Stimulated activated CD8-positive, alpha-beta memory T cell treated with anti-CD3 and anti-CD28 coated beads, Interleukin-4, amount 100 ng/mL, for 4 hours (primary cell): ENCODE measurements at places on chromosomes 7 and 10.
A peak's percentile ranks its signal among the peaks of the same experiment; 100 is the strongest.

DNA sequence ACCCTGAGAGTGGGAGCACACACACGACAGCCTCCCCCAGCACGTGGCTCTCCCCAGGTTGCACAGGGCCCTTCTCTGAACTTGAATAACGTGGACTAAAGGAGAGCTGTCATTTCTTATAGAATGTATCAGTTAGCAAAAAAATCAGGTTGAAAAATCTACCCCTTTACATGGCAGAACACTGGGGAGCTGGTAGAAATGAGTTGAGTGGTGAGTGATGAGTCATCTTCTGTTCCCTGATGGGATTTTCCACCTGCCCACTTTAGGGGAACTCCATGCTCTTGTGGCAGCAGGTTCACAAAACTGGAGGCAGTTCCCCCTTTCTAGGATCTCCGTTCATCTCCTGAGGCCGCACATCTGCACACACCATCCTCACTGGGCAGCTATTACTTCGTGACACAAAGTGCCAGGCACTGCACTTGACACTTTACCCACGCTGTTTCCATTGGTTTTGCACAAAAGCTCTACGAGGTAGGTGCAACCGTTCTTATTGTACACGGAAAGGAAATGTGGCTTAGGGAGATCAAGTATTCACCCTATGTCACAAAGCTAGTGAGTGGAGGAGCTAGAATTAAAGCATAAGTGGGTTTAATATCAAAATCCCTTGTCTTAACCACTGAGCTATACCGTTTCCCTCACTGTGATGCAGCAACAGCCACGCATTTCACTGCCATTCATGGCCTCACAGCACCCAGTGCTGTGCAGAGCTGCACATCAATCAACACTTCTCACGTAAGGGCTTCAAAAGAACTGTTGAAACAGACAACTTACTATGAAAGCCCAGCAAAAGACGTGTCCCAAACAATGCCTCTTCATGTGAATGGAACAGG lies 80.2 kb downstream of the RNF216 start:
- peak; percentile 28 for DNase-seq

DNA sequence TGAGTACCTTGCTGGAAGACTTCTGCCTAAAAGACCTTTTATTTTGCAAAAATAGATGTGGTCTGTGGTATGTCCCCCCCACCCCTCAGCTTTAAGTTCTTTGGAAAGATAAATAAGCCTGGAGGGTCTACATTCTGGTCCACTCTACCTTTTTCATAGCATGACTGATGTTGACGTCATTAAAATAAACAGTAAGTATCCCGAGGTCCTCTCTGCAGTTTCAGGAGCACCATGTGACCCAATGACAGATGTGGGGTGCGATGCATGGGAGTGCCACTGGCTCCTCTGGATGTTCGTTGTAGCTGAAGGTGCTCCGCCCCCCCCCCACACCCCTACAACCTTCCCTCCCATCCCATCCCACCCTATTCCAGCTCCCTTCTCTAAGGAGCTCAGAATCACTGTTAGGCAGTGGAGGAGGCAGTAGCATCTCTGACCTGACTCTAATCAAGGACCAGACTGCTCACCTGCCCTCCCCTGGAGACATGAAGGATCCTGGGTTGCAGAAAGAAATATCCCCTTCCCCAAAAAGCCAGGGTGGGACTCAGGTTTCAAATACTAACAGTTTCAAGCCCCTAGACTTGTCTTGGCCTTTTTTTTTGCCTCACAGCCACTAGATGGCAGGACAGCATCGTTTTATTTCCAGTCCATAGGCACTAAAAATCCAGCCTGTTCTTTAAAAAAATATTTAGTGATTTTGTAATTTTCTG lies 25.1 kb downstream of the CASP7 start:
- no peak for DNase-seq

- DNase-seq = no peak
Observed at GRCh38 chr10:43905512-43906236, 257.0 kb upstream of the ZNF32 start.

GRCh38 chr10:34486008-34486407 lies 329.1 kb downstream of the PARD3 start:
- DNase-seq = no peak

DNA sequence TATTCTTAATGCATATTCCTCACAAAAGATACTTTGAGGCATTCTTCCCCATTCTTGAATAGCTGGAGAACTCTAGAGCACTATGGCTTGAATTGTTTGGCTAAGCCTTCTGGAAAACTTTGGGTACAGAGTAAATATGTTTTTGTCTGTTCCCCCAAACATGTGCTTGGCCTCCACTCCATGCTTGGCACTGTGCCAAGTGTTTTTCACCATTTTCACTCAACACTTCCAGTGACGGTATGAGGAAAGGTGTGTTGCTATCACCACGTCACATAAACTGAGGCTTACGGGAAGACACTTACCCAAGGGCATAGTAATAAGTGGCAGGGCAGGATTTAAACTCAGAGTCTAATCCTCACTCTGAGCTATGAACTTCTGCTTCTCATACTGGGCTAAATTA lies 318.2 kb downstream of the WDR11 start:
- DNase-seq = no peak

- no peak for DNase-seq
Observed at GRCh38 chr10:86671985-86672710, 3.8 kb downstream of the LDB3 start.

DNA sequence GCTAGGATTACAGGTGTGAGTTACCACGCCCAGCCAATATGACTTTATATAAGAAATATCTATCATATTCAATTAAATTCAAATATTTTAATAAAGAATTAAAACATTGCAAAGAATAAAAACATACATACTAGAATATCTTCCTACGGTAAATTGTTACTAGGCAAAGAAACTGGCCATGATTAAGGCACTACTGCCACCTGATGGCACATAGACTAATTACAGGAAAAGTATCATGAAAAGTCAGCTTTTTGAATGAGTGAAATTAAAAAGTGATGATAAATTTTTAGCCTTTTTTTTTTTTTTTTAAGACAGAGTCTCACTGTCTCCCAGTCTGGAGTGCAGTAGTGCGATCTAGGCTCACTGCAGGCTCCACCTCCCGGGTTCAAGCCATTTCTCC lies 30.9 kb downstream of the MRPS33 start:
- DNase-seq = no peak

- no peak for DNase-seq
Observed at GRCh38 chr10:98832196-98832595, 385.5 kb upstream of the HPS1 start.

DNA sequence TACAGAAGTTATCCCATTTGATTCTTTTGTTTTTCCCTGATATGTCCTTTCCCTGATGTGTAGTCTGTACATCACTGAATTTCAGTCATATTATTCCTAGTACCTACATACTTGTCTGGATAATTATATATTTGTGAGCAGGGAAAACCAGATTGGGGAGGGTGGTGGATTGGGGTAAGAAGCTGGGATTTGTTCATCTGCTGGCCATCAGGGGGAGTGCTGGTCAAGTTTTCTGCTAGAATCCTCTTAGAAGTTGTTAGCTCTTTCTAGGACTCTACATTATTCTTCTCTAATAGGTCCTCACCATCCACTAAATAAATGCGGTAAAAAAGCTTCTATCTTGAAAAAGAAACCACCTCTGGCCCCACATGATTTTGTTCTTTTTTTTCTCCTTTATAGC lies 232.7 kb upstream of the TAC1 start:
- DNase-seq = no peak

GRCh38 chr7:76020031-76020714 lies 25.8 kb upstream of the TMEM120A start:
- peak; percentile 58 for DNase-seq

GRCh38 chr10:121468726-121469125 lies 129.5 kb downstream of the FGFR2 start:
- no peak for DNase-seq

DNA sequence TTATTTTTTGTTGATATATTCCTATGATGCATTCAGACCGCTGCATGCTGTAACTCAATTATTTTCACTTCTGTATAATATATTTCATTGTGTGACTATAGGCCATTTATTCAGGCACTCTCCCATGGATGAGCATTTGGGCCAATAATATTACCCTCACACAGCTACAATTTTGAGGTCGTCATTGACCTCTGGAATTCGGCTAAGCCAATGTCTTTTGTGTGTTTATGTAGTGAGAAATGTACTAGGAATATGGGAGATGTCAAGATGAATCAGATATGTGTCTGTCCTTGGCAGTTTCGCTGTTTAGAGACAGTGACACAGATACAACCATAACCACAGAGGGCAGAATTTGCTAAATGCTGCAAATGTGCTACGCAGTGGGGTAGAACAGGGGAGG lies 474.2 kb downstream of the ADRA2A start:
- no peak for DNase-seq

DNA sequence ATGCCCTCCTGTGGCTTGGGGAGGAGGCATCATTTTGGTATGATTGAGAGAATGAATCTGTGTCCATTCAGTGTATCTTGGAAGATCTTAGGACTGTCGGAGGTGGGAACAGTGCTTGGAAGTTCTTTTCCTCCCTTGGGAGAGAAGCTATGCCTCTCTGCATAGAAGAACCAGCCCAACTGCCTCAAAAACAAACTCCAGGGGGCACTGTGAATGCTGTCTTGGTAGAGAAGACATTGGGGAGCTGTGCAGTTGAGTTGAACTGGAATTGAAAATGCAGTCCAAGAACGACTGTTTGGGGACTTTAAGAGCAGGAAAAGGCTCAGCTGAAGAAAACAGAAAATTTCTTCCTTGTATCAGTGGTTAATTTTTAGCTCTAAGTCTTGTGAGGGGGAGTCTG lies 4.9 kb upstream of the GJD4 start:
- no peak for DNase-seq

- no peak for DNase-seq
Observed at GRCh38 chr10:132229834-132230556, 43.2 kb downstream of the DPYSL4 start.

GRCh38 chr10:22475651-22476600 lies 130.6 kb downstream of the SPAG6 start:
- DNase-seq = no peak

GRCh38 chr7:152709287-152710152 lies 33.6 kb upstream of the XRCC2 start:
- DNase-seq = no peak

- no peak for DNase-seq
Observed at GRCh38 chr7:31087351-31087750, 35.2 kb downstream of the ADCYAP1R1 start.

DNA sequence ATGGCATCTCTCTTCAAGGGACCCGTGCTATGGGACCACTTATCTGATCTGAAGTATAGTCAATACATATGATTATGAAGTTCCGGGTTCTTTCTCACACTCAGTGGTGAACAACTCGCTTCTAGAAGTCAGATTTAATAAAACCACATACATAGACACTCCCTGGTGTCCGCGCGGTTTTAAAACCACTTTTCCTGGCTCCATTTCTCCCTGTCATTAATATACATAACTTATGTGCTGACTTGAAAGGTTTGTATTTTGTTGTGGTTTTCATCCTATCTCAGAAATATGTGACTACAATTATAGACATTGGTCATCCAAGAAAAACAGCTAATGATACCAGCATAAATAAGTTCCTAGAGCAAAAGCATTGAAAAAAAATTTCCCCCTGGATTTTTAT lies 34.0 kb downstream of the SVIL start:
- DNase-seq = no peak

- DNase-seq = no peak
Observed at GRCh38 chr10:49560526-49560925, 21.6 kb upstream of the ERCC6 start.

GRCh38 chr10:13890233-13891127 lies 303.7 kb downstream of the PRPF18 start:
- no peak for DNase-seq

- no peak for DNase-seq
Observed at GRCh38 chr10:5565671-5566581, 41.2 kb downstream of the CALML3 start.

DNA sequence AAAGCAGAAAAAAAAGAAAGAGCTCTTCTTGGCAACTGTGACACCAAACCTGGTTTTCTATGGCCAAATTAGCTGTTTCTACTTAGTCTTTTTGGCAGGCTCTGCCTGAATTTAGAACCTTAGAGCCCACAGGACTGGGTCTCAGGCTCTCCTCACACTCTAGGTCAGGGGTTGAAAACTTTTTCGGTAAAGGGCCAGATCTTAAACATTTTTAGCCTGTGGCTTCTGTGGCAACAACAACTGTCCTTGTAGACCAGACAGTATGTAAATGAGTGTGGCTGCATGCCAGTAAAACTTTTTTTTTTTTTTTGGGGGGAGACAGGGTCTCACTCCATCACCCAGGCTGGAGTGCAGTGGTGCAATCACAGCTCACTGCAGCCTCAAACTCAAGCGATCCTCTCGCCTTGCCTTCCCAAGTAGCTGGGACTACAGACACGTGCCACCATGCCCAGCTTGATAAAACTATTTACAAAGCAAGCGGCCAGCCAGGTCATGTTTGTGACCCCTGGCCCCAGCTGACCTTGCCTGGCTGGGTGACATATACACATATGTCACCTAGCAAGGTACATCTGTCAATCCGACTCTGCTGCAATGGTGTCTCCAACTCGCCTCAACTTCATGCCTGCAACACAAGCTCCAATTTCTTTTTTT lies 17.4 kb downstream of the KPNA7 start:
- no peak for DNase-seq

DNA sequence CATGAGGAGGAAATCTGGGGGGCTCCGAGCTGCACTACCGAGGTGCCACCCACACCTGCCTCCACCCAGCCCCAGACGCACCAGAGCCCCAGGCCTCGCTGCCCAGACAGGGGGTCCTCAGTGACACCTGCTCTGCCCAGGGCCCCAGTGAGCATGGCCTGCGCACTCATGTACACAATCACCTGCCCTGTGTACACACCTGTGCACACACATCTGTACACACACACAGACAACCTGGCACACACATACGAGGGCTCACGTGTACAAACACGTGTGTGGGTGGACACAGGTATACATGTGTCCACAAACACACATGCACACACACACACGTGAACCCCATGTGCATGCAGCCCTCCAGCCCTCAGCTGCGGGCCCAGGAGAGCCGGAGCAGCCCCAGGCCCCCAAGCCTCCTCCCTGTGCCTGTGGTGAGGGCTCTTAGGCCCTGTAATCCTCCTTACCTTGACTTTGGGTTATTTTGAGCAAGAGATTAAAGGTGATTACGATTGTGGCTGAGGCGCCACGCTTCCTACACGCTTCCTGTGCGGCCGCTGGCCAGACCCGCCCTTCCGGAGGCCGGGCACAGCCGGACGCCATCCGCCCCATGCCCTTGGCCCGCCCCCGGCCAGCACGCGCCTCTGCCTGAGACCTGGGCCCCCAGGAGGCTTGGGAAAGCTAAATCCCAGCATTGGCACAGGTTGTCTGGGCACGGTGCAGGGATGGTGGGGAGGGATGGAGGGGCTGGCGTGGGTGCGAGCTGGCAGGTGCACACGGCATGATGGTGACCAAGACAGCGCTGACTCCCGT lies 71.9 kb downstream of the ELFN1 start:
- DNase-seq = no peak

DNA sequence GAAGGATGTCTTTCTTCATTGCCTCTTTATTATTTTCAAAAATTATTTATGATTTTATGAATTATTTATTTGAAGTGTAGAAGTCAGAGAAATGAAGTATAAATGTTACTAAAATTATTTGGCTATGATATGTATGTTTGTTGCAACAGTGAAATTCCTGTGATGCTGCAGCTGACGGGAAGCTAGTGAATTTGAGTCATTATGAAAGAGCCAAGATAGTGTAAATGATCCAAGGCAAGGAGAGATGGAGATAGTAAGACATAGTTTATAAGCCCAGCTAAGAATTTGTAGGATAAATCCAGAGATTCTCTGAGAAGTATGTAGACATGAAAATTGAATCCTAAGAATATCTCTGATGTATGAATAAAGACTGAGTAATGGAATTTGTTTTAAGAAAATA lies 30.8 kb downstream of the CASD1 start:
- DNase-seq = no peak
